ENCODE measurements at places on chromosomes 4 and X. TPM values are rescaled to one million over a fixed set of nuclear protein-coding genes. Genes with fewer than 3 reads are reported as not detected.

The FGFRL1 gene
- 8.7 TPM for total RNA-seq

The ASB11 gene
- total RNA-seq, result not detected

The SPP1 gene
- 10.7 TPM for total RNA-seq

The DUSP9 gene
- under 0.01 TPM for total RNA-seq

The NDP gene
- total RNA-seq, result 2.3 TPM

The GYG2 gene
- total RNA-seq, result 2.7 TPM

The BANK1 gene
- total RNA-seq, result 0.19 TPM

The TEC gene
- total RNA-seq, result 1.1 TPM
